ENCODE measurements at places on chromosomes 12 and 14.

GRCh38 chr12:104910196-104910840 lies 47.8 kb downstream of the SLC41A2 start:
- no peak for DNase-seq

- no peak for DNase-seq
Observed at GRCh38 chr12:87382959-87383566, 646.1 kb downstream of the C12orf50 start.

GRCh38 chr14:72559669-72560255 lies 334.1 kb downstream of the DPF3 start:
- DNase-seq = no peak

DNA sequence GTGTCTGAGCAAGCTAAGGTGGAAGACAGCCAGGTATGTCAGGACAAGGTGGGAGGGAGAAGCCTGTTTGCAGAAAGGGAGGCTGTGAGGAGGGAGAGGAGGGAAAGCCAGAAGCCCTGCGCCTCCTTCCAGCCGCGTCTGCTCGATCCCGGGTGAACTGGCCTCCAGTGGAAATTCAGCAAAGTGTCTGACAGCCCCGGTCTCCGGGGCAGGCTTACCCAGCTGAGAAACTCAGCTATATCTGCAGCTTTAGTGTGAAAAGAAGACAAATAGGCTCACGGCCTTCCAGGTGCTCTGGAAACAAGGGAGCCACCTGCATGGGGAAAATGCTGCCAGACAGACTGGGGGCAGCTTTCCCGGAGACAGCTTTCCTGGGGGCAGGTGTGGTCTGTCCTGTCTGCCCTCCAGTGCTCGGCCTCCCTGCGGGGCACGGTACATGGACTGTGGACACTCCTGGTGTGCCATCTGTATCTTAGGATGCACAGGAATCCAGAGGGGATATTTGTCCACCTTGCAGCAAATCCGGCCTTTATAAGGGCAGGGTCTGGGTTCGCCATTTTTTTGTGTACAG lies 6.3 kb downstream of the RFLNA start:
- DNase-seq = no peak

GRCh38 chr12:115402443-115403180 lies 718.6 kb upstream of the TBX3 start:
- DNase-seq = no peak

DNA sequence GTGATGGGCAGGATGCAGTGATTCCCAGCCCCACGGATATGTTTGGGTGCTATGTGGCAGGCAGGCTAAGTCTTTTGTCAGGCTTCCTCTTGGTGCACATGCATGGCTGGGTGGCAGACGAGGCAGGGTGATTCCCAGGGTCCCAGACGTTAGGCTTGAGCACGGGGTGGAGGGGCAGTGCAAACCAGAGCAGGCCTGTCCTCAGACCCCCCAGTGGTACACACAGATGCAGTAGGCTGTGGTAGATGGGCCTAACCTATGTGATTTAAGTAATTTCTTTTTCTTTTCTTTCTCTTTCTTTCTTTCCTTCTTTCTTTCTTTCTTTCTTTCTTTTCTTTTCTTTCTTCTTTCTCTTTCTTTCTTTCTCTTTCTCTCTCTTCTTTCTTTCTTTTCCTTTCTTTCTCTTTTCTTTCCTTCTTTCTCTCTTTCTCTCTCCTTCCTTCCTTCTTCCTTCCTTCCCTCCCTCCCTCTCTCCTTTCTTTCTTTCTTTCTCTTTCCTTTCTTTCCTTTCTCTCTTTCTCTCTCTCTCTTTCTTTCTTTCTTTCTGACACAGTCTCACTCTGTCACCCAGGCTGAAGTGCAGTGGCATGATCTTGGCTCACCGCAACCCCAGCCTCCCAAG lies 41.6 kb downstream of the PIK3C2G start:
- DNase-seq = no peak

DNA sequence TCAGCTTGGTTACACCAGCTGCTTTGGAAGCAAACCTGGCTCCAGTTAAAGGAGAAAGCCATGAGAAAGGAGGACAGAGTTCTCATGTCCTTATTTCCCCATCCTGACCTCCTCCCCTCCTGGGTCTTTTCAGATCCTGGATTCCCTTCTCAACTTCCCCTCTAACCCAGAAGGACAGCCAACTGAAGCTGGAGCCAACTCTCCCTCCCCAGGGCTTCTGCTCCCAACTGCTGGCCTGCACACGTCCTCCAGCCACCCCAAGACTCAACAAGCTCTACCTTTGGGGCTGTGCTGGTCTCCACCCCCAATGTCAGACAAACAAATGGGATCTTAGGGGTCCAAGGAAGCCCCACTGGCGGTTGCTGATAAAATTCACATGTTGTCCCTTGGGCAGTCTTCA lies 651.1 kb upstream of the TBX3 start:
- no peak for DNase-seq

DNA sequence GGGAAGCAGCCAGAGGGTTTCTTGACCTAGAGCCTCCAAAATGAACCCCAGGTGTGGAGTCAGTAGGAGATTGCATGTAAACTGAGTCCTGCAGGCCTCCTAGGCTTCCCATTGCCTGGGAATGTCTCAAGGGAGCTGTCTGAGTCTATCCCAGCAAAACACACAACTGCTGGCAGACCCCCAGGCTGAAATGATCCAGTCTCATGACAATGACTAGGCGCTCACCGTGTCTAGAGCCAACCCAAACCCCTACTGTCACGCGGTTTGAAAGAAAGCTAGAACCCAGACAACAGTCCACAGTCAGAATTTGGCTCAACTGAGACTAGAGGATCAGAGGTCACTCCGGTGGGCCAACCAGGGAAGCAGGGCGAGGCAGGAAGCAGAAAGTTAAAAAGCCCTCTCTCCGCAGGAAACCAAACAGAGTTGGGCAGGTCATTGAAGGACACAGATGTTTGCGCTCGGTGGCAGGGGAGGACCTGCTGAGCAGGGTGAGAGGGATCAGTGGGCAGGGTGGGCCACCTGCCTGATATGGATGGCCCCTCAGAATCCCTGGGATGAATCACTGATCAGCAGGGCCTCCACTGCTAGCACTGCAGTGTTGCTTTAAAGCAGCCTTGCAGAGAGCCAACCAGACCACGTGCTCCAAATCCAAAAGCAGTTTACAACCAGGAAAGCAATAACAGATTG lies 23.8 kb downstream of the ACTN1 start:
- no peak for DNase-seq
